ENCODE measurements at places on chromosomes 1 and 21.

DNA sequence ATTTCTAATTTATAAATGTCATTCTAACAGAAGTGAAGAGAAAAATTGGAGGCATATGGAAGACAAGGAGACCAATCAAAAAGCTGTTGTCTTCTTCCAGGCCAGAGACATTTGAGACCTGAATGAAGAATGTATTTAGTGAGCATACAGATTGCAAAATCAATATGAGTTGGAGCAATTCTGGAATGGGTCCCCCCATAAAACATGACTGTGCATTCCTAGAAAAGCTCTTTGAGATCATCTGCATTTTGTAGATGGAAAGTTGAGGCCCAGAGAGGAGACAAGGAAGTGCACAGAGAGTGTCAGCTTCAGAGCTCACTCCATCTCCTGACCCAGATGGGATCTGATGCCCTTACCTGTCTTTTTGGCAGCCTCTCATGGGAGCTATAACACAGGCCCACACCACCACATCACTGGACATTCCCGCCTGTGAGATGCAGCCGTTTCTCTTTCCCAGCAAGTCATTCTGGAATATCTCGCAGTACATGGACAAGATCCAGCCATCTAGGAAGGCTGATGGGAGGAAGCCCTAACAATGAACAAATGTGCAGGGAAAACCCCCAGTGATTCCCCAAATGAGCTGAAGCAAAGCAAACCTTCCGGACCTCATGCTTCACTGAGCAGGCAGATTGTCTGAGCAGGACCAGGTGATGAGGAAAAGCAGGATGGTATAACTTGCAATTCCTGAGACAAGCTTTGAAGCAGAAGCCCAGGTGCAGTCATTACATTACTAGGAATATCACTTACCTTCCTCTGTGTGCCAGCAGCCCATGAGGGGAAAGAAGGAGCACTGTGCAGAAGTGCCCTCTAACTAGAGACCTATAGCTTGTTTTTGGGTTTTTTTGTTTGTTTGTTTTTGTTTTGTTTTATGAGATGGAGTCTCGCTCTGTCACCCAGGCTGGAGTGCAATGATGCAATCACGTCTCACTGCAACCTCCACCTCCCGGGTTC, 445.6 kb downstream of the PLPP3 start:
- no peak for DNase-seq

DNA sequence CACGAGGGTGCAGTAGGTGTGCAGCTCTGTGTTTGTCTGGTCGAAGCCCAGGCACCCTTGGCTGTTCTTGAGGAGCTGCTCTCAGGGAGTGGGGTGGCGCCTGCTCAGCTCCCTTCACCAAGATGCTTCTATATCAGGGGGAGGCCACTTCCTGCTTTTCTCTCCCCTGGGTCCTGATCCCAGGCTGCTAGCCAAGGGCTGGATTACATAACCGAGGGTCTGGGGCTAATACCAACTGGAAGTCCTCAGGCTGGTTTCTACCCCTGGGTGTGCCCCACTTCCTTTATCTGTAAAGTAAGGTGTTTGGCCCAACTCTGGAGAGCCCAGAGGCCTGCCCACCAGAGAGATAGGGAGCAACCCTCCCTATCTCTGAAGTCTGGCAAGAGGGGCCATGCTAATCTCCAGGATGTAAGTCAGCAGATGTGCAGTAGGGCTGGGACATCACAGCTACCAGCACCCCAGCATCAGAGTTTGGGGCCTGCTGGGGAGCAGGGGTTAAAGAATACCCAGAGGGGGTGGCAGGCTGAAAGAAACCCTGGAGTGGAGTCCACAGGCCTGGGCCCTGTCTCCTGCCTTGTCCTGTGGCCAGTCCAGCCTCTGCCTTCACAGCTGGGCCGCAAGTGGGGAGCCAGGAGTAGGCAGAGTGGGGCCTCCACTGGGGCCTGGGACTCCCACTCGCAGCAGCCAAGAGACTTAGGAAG, 2.1 kb downstream of the SELENBP1 start:
- no peak for DNase-seq

DNA sequence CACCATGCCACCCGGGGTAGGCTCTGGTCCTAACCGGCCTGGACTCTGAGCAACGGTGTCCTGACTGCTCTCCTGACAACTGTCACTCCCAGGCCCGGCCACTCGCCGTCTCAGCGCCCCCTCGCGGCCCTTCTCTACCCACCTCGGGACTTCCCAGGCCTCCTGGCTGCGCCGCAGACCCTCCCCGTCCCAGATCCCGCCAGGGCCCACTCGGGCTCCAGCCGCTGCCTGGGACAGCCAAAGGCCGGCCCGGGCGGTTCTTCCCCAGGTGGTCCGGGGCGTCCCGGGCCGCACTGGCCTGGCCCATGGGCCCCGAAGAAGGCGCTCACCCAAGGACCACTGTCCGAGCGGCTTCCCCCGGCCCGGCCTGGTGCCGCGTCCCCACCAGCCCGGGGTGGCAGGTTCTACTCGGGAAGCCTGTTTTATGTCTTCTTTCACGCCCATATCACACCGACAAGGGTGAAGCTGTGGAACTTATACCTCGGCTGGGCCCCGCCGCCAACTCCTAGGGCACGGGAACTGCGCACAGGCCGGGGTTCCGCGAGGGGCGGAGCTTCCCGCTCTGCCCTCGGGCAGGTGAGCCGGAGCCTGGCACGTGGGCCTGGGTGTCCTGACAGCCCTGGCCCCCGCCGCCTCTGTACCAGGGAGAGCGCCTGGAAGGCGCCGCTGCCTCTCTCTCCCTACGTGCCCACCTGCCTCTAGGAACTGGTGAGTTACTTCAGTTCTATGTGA, 138.3 kb downstream of the TTLL7 start:
- peak; percentile 68 for DNase-seq

- DNase-seq, result no peak
Measured at GRCh38 chr21:26471099-26471471, 102.0 kb downstream of the CYYR1 start.

DNA sequence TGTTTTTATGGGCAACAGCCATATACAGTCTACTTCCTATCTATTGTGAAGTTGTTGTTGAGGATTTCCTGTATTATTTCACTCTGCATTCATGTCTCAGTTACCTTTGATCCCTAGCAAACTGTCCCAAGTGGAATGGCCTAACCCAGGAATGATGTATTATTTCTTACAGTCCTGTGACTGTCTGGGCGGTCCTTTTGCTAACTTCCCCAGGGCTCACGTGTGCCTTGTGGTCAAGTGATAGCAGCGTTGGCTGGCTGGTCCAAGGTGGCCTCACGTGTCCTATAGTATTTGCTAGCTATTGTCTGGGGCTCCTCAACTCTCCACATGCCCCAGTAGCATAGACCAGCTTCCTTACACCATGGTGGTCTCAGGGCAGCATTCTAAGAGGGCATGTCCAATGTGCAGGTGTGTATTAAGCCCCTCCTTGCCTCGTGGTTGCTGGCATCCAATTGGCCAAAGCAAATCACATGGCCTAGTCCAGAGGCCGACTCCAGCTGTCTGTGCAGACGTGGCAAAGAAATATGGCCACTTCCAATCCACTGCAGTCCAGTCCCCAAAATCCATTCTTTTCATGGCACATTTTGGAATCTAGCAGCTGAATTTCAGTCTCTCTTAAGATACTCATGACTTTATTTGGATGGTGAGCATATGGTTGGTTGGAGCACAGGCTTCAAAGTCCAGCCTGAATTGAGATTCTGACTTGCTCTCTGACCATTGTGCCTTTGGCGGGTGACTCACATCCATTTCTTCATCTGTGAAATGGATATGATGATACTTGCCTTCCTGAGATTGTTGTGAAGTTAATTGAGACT, 94.1 kb downstream of the GALNT2 start:
- DNase-seq, result no peak

- DNase-seq, result no peak
Measured at GRCh38 chr21:16979574-16979973, 533.3 kb upstream of the CXADR start.

DNA sequence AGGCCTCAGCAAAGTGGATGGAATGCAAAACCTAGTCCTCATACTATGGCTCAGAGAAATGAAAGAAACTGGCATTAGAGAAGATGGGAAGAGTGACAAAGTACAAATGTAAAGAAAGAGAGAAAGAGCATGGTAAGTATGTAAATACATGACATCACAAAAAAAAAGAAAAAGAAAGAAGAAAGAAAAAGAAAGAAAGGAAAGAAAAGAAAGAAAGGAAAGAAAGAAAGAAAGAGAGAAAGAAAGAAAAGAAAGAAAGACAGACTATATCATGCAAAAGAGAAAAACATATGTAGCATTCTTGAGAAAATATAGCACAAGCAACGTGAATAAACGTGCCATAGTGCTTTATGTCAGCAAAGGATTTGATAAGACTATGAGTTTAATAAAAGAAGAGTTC, 76.1 kb upstream of the CACHD1 start:
- DNase-seq, result no peak

GRCh38 chr1:218878369-218878768, 295.3 kb upstream of the LYPLAL1 start:
- no peak for DNase-seq

GRCh38 chr1:61839679-61840078, 97.4 kb downstream of the PATJ start:
- DNase-seq, result no peak

Data from stimulated activated CD4-positive, alpha-beta T cell treated with anti-CD3 and anti-CD28 coated beads, Interleukin-15, amount 100 ng/mL, for 1 hour (primary cell).